Muscle of back (tissue), 13 donors: ENCODE measurements at places on chromosomes 7 and 10.
A peak's percentile ranks its signal among the peaks of the same experiment; 100 is the strongest.

DNA sequence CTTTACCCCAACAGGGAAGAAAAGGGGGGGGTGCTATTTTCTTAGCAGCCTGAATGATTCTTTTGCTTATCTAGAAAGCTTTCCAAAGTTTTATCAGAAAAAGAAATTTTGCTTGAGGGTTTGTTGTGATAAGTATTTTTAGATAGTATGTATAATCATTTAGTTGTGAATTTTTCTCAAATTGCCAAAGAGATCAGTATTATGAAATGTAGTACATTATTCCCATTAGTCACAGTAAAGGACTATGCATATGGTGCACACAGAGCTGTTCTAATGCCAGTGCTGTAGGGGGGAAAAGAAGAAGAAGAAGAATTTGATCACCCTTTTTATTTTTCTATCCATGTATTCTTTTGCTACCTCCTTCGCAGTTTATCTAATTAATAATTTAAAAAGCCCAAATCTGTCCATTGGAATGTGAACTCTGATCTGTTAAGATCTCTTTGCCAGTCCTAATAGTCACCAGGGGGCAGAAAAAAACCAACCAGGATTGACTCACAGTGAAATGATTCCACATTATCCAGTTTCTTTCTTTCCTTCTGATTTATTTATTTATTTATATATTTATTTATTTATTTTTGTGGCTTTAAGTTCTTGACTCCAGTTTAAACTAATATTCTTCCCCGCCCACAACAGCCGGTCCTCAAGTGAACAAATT, 4.7 kb downstream of the RBM20 start:
- no peak for DNase-seq

DNA sequence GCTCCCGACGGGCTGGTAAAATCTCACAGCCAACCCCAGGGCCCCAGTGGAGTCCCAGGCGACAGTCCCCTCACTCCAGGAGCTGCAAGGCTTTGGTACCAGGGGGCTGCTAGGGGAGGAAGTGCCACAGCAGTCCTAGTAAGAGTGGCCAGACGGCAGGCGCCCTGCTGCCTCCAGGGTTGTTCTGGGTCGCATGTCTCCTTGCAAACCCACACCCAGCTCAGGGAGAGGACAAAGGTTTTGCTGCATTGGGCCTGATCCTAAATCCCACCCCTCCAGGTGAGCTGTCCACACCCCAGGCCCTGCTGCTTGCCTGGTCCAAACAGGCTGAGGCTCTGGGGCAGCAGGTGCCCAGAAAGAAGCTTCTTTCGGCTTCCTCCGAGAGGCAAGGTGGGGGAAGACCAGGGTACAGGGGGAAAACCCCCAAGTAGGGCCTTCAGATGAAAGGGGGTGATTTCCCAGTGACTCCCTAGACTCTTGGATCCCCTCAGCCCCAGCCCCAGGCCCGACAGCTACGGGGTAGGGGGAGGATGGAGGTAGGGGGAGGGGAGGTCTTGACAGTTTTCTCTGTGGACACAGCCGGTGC, 4.2 kb upstream of the KCP start:
- no peak for DNase-seq

DNA sequence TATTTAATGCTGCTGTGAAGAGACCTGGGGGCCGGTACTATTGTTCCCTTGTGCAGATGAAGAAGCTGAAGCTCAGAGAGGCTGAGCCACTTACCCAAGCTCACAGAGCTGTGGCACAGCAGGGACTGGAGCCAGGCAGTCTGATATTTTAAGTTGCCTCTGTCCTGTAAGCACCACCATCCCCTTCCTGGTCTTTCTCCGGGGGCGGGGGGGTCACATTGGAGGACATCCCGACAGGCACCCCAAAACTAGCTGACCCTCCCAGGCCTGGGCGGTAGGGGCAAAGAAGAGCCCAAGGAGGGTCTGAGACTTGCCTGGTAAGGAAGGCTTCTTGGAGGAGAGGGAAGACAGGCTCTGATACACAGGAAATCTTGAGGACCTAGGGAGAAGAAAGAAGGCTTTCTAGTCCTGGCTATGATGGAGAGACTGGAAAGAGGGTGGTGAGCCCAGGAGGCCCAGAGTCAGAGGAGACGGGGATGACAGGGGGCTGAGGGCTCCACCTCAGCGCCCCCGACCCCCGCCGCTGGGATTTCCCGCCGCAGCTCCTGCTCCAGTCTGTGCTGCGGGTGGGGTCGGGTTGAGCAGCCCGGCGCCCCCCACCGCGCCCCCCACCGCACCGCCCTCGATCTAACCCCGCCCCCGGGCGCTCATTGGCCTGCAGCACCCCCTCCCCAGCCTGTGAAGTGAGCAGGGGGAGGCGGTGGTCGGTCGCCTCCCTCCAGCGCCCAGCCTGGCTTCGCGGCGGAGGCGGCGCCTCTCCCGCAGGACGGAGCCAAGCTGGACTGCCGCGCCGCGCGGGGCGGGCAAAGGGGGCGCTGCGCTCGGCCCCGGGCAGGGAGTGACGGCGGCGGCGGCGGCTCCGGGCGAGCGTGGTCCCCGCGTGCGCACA, at the start of gene ADCYAP1R1:
ADCYAP1R1 (plus strand) TSS at position 711 of the 889 bp plus-strand sequence. CDS start 10,957 bp downstream, outside the sequence.
- DNase-seq = peak; percentile 80

- no peak for DNase-seq
Measured at GRCh38 chr7:36906448-36906847, 182.2 kb upstream of the AOAH start.

DNA sequence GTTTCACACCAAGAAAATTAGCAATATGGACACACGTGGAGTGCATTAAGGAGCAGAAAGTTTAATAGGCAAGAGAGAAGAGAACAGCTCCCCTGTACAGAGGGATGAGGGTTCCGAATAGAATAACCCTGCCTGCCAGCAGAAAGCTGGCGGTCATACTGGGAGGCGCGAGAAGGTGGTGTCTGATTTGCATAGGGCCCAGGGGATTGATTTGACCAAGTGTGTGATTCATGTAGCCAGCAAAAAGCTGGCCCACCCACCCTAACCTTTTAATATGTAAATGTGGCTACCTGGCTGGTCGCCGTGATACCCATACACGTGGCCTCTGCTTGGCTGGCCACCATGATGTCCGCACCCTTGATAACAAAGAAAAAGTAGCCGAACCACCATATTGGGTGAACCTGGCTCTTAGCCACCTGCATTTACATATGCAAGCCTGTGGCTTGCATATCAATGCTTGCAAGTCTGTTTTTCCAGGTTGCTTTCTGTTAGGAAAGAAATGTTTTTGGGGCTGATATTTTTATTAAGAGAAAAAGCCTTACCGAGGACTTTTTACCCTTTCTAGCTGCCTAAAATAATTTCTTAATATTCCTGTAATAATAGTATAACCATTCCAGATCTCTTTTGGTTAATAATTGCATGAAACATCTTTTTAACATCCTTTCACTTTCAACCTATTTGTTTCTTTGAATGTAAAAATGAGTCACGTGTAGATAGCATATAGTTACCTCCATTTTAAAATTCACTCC, 20.5 kb upstream of the VWDE start:
- DNase-seq = no peak

- no peak for DNase-seq
Measured at GRCh38 chr10:132385389-132385667, 11.7 kb upstream of the PWWP2B start.

DNA sequence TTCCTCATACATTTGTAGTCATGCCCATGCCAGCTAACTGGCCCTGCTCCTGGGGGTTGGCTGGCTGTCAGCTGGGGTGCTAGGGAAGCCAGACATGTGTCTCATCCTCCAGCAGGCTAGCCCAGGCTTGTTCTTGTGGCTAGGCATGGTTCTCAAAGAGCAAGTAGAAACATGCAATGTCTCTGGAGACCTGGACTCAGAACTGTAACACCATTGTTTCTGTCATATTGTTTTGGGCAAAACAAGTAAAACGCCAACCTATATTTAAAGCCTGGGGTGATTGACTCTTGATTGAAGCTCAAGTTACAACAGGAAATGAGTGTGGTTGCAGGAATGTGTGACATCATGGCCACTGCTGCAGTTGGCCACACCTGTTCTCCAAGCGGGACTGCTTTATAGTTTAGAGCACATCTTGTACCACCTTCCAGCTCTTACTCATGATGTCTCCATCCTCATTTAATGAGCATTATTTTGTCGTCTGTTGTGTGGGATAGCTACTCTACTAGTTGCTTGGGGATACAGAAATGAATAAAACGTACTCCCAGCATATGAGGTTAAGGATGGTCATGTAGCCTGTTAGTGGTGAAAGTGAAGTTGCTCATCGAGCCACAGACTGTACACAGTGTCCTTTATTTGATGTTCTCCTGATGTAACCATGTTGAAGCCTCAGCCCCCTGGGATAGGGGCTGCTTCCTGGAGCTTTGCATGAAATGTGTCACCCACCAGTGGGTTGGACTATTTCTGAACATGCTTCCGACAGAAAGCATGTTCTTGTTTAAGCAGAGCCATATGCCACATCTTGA, 168.4 kb downstream of the SORCS3 start:
- DNase-seq = no peak

DNA sequence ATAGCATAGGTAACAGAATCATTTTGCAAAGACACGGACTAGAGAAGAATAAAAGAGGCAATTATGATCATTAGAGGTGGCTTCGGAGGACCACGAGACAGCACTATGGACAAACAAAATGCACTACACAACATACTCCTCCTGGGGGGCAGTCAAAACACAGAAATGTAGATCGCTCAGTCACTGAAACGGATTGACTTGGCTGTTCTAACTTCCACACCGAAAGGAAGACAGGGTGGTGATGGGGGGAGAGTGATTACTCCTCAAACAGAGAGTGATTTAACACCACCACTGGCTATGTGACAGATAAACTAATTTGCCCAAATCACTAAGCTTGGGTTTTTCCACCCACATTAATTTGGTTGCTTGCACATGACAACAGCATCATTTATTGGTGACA, 14.1 kb upstream of the PPA1 start:
- DNase-seq = no peak

DNA sequence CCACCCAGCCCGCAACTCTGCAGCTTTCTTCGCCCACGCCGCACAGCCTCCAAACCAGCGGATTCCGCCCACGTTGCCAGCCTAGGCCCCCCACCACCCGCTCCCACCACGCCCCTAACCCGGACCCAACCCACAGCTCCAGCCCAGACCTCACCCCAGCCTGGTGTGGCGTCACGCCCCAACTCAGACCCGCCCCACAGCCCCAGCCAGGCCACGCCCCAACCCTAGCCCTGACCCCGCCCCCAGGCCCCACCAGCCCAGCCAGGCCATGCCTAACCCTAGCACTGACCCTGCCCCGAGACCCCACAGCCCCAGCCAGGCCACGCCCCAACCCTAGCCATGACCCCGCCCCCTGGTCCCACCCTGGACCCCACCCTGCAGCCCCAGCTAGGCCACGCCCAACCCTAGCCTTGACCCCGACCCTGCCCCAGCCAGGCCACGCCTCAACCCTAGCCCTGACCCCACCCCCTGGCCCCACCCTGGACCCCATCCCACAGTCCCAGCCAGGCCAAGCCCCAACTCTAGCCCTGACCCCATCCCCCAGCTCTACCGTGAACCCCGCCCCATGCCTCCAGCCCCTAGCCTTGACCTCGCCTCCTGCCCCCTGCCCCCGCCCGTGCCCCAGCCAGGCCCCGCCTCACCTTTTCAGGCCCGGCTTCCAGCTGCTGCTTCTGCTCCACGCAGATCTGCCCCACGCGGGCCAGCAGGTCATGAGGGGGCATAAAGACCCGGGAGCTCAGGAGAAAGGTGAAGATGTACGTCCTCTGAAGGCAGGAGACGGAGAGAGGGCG, 64.0 kb downstream of the RASGEF1A start:
- no peak for DNase-seq

DNA sequence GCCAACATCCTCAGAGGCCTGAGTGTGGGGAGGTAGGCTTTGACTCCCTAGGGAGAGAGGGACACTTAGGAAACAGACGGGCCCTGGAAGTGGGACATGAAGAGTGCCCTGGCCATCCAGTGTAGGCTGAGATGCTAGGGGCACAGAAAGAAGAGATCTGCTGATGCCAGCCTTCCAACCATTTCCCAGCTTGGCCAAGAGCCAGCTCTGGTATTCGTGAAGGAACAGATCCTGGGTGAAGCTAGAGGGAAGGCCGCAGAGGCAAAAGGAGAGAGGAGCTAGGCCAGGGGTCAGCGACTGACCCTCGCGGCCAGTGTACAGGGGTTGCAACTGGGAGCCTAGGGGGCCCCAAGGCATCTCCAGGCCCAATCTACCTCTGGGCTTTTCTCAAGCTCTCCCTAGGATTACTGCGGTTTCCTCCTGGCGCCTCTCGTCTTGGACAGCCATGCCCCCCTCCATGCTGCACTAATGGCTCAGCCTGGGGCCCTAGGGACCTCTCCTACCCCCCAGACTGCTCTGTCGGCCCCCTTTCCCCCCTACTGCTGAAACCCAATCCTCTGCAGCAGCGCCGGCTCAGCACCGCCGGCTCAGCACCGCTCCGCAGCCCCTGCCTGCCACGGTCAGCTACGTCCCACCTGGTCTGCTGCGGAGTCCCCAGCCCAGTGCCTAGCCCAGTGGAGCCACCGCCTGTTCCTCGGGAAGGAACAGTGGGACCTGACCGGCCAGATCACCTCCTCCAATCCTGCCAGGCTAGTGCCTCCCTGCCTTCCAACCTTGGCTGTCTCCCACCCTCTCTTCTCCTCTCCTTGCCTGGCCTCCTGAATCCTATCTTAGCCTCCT, at the start of gene ASIC3:
ASIC3 (plus strand) TSS at position 556 of the 840 bp plus-strand sequence. CDS start 355 bp downstream, outside the sequence.
- no peak for DNase-seq

GRCh38 chr7:90710466-90710850, 114.3 kb downstream of the CDK14 start:
- no peak for DNase-seq

DNA sequence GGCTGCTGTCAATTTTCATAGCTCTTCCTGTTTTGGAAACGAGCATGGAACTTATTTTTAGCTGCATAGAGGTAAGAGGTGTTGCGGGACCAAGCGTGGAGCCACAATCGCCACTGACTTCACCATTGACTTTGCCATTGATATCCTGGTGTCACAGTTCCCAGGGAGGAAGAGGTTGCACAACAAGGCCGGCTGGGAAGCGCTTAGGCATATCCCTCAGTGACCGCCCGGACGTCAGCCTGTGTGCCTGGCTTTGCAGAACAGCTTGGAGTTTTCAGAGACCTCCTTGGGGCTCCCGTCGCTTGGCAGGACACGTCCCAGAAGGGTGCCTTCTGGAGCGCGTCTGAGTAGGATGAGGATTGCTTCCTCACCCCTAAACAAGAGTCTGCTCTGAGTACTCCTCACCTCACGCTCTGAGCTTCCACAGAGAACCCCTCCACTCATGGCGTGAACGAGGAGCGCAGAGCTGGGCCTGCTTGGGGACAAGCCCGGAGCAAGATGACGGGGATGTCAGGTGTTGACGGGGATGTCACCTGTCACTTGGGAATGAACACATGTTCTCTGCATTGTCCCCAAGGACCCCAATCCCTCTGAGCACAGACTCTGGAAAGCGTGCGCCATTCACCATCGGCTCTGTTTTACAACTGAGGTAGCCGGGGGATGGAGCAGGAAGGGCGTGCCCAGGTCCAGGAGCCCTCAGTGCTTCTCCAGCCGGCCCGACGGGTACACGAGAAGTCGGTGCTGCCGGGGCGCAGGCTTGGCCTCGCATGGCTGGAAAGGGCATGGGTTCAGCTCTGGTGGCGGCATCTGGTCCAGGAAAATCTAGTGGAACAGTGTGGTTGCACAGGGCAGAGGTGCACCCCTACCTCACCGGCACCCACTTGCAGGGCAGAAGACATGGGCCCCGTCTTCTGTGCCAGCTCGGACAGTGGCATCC, 192.3 kb upstream of the SHH start:
- no peak for DNase-seq

GRCh38 chr10:126459878-126460481, 71.7 kb upstream of the ADAM12 start:
- DNase-seq = peak; percentile 89

GRCh38 chr7:118280319-118281012, 56.0 kb downstream of the ANKRD7 start:
- DNase-seq = no peak
